ENCODE measurements at places on chromosomes 3 and 15.

- no peak for DNase-seq
Observed at GRCh38 chr15:55481842-55482241, 26.2 kb downstream of the DNAAF4 start.

DNA sequence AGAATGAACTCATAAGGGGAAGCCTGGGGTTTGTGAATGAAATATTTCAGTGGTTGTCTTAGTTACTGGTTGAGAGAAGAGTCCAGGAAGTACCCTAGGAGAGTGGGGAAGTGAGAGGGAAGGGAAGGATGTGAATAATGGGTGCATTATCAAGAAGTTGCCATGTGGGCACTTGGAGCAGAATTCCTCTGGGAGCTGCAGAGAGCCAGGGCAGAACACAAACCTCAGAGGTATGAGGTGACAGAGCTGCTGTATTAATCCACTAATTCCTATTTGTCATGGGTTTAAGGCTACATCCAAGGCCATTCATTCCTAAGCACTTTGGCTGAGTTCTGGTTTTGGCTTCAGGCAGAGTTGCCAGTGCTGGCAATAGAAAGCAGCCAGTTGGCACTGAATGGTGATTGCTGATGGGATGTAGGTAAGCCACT lies 29.0 kb downstream of the NDUFB4 start:
- DNase-seq, result no peak

- DNase-seq, result no peak
Observed at GRCh38 chr3:45858809-45859543, 17.1 kb upstream of the LZTFL1 start.

DNA sequence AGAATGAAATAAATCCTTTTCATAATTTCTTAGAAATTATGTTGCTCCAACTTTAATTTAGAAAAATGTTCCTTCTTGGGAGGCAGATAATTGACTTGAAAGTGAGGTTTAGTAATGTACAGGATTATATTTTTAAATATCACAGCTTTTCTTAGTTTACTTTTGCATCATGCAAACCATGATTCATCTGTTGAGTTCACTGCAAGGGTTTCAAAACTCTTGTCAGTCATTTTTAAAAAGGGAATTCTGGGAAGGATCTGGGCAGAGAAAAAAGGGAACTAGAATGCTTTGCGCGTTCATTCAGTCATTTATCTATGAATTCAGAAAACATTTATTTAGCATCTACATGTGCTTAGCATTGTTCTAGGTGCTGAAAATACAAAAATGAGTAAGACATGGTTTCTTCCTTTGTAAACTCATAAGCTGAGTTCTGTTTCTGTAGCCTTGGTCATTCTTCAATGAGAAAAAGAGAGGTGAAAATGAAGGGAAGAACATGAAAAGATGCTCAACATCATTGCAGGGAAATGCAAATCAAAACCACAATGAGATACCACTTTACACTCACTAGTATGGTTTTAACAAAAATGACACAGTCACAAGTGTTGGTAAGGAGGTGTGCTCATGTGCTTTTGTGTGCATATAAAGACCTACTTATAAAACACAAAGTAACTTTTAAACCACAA lies 209.1 kb downstream of the NR1D2 start:
- DNase-seq, result no peak

DNA sequence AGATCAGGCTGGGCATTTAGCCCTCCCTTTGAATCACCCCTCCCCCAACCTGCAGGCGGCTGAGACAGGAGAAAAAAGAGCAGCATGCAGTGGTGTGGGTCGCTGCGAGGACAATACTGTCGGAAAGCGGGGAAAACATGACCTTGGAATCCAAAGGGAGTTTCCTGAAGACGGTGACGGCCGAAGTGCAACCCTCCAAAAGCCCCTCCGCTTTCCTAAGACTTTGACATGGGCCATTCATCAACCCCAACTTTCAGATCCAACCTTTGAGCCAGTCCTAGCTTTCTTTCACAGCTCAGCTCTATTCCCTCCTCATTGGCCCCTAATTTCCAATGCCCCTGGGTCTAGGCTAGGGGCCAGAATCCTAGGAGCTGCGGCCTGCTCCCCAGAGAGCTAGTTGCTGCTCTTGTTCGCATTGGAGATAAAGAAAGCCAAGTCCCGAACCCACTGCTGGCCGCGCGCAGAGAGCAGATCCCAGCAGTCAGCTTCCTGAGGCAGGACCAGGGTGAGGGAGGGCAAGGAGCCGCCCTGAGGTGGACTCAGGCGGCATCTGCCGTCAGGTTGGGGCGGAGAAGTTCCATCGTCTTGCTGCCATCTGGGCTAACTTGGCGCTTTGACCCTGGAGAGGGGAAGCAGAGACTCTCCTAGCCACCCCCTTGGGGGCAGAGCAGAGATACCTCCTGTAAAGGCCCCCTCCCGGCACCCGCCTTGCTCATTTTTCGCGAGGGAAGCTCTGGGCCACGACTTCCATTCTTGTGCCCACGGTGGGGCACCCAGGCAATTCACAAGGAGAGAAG lies 914 bp downstream of the ZIC4 start:
- DNase-seq, result no peak

GRCh38 chr3:48930590-48930989 lies 11.9 kb downstream of the ARIH2 start:
- no peak for DNase-seq

- no peak for DNase-seq
Observed at GRCh38 chr15:66797921-66798320, 95.9 kb downstream of the SMAD6 start.

GRCh38 chr15:26287381-26287780 lies 424.3 kb upstream of the ATP10A start:
- no peak for DNase-seq

GRCh38 chr3:131140891-131141290 lies 114.2 kb downstream of the NEK11 start:
- no peak for DNase-seq

DNA sequence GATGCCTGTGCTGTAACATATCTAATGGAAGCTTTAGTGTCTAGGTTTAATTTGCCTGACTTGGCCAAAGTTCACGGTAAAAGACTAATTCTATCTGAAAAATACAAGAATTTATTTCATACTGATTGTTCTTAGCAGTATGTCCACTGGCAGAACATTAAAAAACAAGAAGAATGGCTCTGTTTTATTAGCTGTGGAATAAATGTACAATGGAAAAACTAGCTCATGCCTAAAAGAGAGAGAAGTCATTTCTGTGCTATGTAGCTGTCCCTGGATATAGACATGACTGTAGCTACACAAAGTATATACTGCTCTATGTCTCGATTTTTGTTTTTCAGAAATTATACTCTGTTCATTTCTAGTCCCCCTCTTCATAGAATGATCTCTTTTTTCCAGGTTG lies 13.9 kb upstream of the VGLL3 start:
- DNase-seq, result no peak

GRCh38 chr3:143207338-143207961 lies 87.9 kb downstream of the CHST2 start:
- DNase-seq, result no peak

Measured in stimulated activated CD4-positive, alpha-beta T cell treated with anti-CD3 and anti-CD28 coated beads, Interleukin-2, amount 100 ng/mL, for 48 hours (primary cell).